ENCODE measurements at places on chromosomes 6 and 20.

DNA sequence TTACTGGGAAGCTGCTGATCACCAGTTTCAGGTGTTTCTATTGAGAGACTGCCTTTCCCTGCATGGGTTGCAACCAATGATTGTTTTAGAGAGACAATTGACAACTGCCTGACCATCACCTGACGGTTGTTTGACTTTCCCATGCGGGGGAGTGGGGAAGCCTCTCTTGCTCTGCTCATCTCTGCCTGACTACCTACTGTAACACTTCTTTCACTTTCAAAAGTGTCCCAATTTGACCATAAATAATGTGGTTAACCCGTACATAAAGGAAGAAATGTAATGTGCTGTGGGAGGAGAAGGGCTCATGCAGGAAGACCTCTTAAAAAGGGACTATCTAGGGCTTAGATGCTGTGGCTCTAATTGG is 122.1 kb upstream of the PHACTR1 start:
- DNase-seq, result no peak

DNA sequence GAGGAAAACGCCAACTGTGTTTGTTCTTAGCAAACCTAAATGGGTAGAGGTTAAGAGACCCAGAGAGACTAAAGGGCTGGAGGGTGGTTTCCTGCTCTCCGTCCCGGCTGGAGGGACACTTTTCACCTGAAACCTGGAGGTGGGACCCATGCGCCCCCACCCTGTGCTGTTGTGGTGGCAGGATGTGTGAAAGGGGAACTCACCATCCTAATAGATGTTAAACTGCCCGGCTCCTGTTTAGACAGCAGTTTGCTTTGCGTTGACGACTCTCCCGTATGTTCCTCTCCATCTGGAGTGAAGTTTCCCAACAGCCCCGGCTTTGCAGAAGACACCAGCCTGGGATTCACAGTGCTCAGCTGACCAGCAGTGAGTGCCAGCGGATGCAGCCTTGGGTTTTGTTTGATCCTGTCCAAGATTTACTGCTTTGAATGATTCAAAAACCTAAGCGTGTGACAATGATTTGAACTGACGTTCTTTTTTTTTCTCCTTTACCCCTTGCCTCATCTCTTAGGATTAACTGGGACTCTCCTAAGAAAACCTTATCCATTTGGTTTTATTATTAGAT is 66.0 kb downstream of the CDH4 start:
- no peak for DNase-seq

GRCh38 chr20:2937902-2938301 is 64.6 kb downstream of the PTPRA start:
- DNase-seq, result no peak

- DNase-seq, result no peak
Observed at GRCh38 chr6:157884756-157885155, 61.7 kb downstream of the SNX9 start.

- DNase-seq, result no peak
Observed at GRCh38 chr6:17585766-17586490, 14.2 kb upstream of the FAM8A1 start.

DNA sequence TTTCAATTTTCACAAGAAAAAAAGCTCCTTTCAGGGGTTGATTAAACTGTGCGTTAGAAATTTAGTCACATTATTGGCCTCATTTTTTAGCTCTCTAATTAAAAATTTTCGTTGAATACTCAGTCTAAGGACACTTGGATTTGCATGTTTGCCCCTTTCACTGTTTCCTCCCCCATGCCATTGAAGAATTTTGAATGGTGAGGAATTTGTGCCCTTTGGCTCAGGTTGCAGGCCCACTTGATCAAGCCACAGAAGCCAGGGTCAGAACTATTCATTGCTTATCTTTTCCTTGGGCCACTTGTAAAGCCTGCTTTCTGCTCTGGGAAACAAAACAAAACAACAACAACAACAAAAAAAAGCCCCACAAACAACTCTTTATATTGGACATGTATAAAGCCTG is 12.2 kb downstream of the LIN28B start:
- DNase-seq, result no peak
